Activated CD4-positive, alpha-beta memory T cell treated with anti-CD3 and anti-CD28 coated beads, Interleukin-2, amount 10 ng/mL, durations not matched to agents 7 days and 5 days (primary cell): ENCODE measurements at places on chromosomes 12 and 14.

DNA sequence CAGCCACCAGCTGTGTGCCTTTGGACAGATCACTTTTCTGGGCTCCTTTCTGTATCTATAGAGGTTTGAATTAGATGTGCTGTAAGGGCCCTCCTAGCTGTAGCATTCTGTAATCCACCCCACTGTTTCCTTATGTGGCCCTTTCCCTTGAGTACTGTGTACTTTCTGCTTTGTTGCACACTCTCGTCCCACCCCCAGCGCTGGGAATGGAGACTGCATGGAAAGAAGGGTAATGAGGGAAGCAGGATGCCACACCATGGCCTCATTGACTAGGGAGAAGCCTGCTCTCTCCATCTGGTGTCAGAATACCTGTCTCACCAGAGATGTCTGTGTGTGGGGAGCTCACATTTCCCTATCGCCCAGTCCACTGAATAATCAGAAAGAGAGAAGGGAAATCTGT, 13.6 kb upstream of the GALNT16 start:
- no peak for DNase-seq

- no peak for DNase-seq
Measured at GRCh38 chr14:80095623-80096022, 115.7 kb downstream of the DIO2 start.

GRCh38 chr12:104596134-104596799, 139.5 kb downstream of the CHST11 start:
- DNase-seq: no peak

GRCh38 chr14:62673014-62673755, 372.1 kb downstream of the KCNH5 start:
- DNase-seq: no peak

DNA sequence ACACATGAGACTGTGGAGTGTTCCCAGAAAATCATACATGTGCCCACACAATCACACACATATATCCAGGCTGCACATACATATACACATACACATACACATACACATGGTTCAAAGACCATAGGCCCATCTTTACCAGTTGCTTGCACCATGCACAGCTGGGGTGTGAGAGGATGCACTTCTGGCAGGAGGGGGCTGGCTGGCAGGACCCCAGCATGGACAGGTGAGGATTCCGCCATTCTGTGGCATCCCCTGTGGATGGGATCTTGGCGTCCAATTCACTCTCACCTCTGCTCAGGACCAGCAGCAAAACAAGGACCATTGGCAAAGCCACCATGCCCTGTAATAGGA, 7.0 kb downstream of the ITGB7 start:
- no peak for DNase-seq

GRCh38 chr12:129097451-129097850, 244.2 kb downstream of the GLT1D1 start:
- DNase-seq: no peak

GRCh38 chr14:88424573-88424972, 39.1 kb downstream of the SPATA7 start:
- no peak for DNase-seq

DNA sequence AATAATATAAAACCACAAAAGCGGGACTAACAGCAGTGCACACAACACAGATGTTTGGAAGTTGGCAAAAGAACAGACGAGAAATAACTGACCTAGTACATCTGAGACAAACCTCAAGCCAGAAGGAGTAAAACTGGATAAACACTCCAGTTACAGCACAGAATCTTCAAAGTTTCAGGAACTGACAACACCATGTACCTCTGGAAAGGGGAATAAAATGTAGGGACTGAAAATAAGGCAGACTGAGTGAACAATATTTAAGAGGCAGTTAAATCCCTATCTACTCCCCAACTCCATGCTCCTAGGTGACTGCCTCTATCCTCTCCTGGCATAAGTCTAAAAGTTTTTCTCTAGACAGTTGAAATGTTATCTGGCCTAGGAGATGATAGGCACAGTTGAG, 57.9 kb downstream of the ZFYVE21 start:
- no peak for DNase-seq

DNA sequence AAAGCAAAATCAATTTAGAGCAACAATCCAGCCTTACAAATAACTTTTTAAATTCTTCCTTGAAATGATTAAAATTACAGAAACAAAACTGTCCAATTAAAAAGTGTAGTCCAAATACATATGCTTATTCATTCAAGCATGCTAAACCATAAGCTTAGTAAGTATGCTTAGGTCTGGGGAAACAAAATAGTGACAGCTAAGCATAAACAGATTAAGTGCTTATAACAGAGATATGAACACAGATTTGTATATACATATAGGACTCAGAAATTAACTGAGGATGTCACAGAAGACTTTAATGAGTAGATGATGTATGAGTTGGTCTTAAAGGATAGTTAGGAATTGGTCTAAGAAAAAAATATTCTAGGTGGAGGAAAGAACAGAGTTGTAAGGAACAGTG, 41.8 kb downstream of the SCAF11 start:
- no peak for DNase-seq

DNA sequence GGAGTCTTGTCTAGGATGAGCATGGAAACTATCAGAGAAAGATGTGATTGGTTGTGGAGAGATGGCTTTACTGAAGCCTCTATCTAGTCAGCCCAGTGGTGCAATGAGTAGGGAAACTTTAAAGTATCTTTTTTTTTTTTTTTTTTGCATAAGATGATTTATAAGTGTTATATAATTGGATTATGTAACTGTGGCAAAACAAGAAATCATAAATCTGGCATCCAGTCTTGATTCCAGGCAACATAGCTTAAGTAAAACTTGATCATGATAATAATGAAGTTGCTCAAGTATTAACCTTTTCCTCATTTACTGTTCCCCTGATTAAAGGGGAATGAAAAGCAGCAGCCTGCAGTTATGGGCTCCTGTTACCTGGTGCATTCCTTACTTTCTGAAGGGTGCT, 538.0 kb upstream of the ATP2B1 start:
- DNase-seq: no peak

GRCh38 chr14:74257078-74257940, 18.1 kb downstream of the VSX2 start:
- peak; percentile 64 for DNase-seq

DNA sequence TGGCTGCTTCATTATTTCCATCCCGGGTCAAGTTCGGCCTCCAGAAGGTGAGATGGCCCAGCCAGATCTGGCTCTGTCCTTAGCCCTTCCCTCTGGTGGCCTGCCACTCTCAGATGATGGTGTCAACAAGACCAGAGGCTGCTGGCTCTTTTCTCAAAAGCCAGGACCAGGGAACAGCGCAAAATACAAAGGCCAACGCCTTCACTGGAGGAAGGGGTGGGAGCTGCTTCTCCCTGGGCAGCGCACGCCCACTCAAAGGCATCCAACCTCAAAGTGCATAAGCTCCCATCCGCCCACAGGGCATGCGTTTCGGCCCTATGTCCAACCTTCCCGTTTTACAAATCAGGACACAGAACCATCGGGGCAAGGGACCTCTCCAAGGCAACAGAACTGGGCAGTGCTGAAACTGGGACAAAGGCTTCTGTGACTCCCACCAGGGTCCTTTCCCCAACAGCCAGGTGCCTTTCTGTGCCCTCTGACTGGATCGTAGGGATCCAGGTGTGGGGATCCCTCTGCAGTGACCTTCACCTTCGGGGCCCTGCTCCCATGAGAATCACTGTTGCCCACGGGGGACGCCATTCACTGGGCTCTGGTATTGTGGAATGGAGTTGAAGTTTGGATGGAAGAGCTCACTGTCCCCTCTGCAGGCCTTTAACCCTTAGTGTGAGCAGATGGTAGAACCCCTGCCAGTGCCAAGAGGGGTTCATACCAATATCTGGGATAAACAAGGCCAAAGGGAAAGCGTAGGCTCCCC, 76.8 kb downstream of the NINJ2 start:
- no peak for DNase-seq

DNA sequence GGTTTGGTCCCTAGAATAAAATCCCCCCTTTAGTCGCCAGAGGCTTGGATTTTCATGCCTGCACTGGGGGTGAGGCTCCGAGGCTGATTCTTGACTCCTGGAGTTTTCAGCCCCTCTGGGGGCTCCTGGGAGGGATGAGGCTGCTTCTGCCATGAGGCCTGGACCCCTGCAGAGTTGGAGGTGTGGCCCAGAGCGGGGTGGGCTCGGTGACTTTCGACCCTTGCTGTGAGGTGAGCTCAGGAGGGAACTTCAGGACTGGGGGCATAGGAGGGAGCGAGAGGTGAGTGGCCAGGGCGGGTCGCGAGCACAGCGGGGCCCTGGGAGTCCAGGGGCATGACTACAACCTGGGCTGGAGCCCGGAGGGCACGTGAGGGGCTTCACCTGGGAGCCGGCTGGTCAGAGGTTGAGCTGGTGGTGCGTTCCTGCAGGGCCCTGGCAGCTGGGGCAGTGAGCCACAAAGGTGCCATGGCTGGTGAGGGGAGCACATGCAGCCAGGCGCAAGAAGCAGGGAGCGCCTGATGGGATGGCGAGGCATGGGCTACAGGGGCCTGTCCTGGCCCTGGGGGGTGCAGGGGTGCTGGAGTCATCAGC, 168.2 kb downstream of the KIF26A start:
- no peak for DNase-seq

DNA sequence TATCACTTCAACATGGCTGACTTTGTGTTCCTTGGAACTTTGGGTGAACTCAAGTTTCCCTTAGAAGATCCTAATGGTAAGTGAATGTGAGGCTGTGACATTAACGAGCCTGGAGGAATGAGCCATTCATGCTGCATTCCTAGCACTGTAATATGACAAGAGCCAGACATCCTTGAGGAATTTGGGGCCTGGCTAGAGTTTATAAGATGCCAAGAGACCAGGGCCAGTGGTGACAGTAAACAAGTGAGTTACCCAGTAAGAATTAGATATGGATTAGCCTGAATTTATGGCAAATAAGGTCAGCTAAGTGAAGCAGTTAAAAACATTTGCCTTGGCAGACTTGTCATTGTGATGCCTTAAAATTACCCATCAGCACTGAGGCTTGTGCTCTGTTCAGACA, 232.4 kb downstream of the AKAP6 start:
- DNase-seq: no peak

DNA sequence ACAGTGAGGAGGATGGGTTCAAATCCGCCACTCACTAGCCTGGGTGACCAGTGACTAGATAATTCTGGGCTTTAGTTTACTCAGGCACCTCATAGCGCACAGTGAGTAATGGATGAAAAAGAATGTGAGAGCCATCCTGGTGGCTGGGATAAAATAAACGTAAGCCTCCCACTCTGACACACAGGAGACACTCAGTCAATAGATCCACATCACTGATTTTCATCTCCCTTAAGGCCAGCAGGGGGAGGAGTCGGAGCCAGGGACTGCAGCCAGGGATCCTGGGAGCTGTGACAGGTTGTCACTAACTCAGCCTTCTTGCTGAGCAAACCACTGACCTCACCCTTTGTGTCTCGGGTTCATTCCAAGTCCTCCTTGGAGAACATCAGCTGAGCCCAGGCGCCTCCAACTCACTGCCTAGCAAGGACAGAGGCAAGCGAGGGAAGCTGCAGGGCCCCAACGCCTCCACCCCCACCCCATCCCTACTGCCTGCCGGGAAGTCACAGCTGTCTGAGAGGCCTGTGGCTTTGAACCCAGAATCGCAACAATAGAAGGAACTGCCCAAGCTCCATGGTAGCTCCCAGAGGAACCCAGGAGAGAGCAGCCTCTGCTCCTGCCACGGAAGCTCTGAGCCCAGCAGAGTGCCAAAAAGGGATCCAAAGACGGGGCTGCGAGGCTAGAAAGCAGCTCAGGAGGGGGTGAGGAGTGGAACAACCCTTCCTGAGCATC, 30.7 kb downstream of the PXN start:
- no peak for DNase-seq

GRCh38 chr12:46388427-46389021, 16.0 kb upstream of the SLC38A2 start:
- no peak for DNase-seq

DNA sequence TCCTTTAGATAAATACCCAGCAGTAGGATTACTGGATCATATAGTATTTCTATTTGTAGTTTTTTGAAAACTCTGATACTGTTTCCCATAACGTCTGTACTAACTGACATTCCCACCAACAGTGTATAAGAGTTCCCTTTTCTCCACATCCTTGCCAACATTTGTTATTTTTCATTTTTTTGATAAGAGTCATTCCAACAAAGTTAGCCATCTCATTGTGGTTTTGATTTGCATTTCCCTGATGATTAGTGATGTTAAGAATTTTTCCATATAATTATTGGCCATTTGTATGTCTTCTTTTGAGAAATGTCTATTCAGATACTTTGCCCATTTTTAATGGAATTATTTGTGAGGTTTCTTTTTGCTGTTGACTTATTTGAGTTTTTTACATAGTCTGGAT, 486.0 kb downstream of the FLRT2 start:
- no peak for DNase-seq

- no peak for DNase-seq
Measured at GRCh38 chr14:42517806-42518500, 911.3 kb downstream of the LRFN5 start.

DNA sequence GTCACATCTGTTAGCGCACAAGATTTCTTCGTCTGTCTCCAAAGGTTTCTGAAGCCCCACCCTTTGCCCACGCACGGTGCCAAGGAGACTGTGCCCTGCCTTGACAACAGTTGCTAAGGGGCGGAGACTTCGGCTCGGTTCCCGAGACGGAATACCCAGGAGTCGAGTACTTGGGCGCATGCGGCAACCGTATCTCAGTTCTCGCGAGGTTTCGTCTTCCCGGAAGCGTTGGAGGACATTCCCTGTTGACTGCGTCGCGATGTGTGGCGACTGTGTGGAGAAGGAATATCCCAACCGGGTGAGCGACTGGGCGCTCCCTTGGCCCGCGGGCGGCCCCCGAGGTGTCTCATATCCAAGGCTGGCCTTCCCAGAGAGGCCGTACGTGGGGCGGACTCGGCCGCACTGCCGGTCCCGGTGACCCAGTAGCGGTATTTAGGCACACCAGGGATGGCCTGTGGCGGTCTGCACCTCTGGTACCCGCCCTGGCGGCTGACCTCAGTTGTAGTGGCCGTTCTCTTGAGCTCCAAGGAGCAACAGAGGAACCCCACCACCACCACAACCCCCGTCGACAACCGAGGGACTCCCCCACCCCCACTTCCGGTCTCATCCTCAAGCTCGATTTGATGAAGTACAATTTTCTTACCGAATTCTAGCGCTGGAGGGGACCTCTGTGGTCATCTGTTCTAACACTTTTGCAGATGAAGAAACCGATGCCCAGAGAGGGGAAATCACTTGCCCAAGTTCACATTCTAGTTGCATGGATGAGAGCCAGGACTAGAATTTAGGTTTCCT, at the start of gene CHURC1:
TSS of gene CHURC1 (plus strand) at position 219 of the 792 bp plus-strand sequence. CDS start at position 260, 41 bp downstream.
- DNase-seq: peak; percentile 96

- no peak for DNase-seq
Measured at GRCh38 chr12:106048676-106049075, 90.1 kb downstream of the NUAK1 start.

- peak; percentile 11 for DNase-seq
Measured at GRCh38 chr14:100084591-100084990, 19.4 kb downstream of the EVL start.

DNA sequence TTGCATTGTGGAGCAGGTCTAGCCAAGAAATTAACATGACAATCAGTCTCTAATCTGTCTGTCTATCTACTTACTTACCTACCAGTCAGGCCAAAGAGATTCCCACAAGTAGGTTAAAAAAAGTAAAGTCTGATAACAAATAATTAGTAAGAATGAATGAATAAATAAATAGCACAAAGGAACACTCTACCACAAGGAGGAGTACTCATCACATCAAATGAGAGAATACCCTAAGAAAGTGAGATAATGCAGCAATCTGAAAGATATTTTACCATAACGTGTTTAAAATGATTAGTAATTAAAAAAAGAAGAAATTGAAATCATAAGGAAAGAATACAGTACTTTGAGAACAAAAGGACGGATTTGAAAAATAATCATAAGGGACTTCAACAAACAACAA, 187.2 kb downstream of the SYNE2 start:
- DNase-seq: no peak
